ENCODE measurements at places on chromosomes 6 and 20.

DNA sequence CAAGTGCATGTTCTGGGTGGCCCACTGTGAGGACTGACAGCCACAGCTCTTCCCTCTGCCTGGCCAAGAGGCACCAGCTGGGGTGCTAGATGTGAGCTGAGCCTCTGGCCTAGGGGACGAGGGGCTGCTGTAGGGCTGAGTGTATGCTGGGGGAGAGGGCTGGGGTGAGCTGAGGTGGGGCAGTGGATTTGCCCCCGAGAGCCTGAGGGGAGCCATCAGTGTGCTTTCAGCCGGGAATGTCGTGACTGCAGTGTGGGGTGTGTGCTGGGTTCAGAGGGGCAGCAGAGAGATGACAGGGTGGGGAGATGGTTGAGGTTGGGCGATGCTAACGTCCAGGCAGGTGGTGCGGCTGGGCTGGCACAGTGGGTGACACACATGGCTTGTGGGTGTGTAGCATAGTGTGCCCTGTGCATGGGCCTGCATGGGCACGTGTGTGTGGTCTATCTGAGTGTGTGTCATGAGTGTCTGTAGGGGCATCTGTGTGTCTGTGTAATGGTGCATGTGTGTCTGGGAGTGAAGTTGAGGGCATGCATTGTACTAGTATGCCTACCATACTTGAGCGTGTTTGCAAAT lies 46.0 kb upstream of the BLCAP start:
- no peak for DNase-seq

GRCh38 chr6:157909282-157909664 lies 72.4 kb upstream of the SYNJ2 start:
- DNase-seq: no peak

- DNase-seq: no peak
Measured at GRCh38 chr6:63319939-63320338, at the start of gene LGSN. LGSN (minus strand) TSS chr6:63319983; CDS start chr6:63319943, 40 bp downstream.

DNA sequence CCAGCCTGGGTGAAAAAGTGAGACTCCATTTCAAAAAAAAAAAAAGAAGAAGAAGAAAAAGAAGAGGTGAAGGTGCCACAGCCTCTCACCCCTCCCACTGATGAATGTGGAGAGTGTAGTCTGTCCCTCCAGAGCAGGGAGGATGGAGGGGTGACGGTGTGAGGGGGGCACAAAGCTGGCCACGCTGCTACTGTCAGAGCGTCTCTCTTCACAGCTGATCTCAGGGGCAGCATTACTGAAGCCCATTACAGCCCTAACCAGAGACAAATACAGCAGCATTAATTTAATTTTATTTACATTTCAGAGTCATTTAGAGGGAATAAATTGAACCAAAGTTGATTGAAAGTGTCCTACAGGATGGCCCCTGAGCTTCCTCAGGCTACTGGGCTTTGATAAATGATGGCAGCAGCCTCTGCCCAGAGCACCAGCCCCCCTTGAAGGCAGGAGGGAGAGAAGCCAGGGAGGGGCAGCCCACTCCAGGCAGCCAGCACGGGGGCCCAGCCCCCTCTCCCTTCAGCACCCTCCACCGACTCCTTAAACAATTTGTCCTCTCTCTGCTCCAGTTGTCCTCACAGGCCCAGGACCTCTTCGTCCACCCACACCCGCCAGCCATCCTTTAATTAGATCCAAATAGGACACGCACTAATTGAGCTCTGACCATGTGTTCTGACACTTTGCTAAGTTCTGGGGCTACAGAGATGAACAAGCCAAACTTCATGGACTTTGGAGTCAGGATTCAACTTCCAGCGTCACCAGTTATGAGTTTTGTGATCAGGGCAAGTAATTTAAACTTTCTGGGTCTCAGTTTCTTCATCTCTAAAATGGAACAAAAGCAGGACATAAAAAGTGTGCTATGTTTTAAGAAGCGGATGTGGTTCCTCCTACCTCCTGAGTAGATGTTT lies 18.6 kb upstream of the ZFAND3 start:
- no peak for DNase-seq

- no peak for DNase-seq
Measured at GRCh38 chr6:124441450-124441849, 520.8 kb upstream of the RNF217 start.

DNA sequence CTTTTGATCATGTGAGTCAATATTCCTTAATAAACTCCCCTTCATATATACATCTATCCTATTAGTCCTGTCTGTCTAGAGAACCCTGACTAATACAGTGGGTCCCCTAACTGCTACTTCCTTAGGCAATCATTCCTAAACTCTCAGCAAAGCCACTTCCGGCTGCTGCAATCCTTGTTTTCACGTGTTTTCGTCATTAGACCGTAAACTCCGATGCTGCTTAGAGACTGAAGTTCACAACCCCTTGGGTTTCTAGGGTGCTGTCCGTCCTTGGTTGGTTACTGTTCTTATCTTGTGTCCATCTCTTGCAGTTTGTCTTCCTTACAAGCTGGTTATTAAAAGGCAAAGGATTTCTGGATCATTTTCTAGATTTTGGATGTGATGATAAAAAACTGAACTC lies 106.4 kb downstream of the GMPR start:
- DNase-seq: no peak

- no peak for DNase-seq
Measured at GRCh38 chr6:43294536-43294935, 3.5 kb upstream of the SLC22A7 start.

GRCh38 chr20:63017076-63017825 lies 10.5 kb upstream of the BHLHE23 start:
- DNase-seq: no peak

DNA sequence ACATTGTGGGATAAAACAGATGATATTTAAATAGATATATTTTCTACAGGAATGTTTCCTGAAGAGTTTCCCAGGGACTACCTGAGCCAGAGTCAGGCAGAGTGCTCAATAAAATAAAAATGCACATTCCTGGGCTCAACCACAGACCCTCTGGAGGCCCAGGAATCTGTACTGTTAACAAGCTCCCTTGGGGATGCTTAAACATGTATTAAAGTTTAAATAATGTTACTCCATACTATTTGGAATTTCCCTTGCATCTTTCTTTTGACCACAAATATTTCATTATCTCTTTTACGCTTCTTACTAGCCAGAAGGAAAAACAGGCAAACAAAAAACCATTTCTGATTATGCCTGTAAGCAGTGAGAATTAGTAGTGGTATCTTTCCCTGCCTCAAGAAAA lies 42.3 kb downstream of the GPR63 start:
- no peak for DNase-seq

GRCh38 chr20:16025084-16025483 lies 548.2 kb downstream of the KIF16B start:
- no peak for DNase-seq

GRCh38 chr6:79427721-79428120 lies 109.5 kb downstream of the LCA5 start:
- no peak for DNase-seq

GRCh38 chr6:129996387-129996786 lies 22.0 kb upstream of the L3MBTL3 start:
- DNase-seq: no peak

DNA sequence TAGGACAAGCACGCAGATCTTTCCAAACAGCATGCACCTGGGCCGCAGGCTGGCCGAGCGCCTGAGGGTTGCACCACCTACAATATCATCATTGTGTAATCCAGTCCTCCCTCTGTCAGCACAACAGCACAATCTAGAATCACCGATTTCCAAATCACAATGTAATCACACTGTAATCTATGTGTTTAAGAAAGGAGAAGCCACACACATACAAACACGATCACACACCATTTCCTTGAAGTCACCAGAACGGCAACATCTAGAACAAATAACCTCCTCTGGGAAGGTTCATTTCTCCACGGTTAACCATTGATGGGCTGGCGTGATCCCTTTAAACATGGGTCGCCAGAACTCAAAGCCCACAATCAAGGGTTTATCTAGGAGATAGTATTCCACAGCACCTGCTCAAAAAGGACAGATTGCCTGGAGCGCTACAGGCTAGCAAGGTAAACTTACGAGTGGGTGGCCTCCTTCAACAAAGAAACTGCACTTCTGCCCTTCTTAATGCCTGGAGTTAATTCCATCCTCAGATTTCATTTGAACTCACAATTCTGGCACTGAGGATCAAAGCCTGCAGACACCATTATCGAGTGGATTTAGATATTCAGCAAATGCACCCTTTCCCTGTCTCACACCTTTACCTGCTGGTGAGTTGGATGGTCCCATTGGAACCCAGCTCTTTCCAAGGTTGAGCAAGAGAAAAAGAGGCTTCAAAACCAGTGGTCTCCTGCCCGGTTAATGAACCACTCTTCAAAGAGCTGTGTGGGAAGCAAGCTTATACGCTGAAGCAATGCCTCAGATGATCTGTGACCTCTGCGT lies 83.8 kb upstream of the FOXQ1 start:
- DNase-seq: no peak

DNA sequence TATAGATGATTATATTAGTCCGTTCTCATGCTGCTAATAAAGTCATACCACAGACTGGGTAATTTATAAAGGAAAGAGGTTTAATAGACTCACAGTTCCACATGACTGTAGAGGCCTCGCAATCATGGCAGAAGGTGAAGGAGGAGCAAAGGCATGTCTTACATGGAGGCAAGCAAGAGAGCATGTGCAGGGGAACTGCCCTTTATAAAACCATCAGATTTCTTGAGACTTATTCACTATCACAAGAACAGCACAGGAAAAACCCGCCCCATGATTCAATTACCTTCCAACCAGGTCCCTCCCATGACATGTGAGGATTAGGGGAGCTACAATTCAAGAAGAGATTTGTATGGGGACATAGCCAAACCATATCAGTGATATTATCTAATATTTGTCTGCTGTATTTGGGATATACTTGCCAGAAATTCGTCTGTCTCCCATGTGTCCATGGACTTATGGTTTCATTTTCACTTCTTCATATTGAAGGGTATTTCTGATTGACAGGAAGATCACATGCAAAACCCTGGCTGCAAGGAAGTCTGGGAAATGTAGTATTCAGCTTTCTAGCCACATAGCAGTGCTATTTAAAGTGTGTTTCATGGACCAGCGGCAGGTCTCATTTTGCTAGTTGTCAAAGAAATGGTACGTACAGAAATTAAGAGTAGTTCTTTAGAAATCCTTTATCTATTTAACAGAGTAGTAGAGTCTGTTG lies 50.5 kb upstream of the PAK5 start:
- no peak for DNase-seq

- DNase-seq: no peak
Measured at GRCh38 chr6:106751501-106752252, 122.3 kb downstream of the QRSL1 start.

GRCh38 chr6:149044528-149044927 lies 273.0 kb upstream of the TAB2 start:
- DNase-seq: no peak

DNA sequence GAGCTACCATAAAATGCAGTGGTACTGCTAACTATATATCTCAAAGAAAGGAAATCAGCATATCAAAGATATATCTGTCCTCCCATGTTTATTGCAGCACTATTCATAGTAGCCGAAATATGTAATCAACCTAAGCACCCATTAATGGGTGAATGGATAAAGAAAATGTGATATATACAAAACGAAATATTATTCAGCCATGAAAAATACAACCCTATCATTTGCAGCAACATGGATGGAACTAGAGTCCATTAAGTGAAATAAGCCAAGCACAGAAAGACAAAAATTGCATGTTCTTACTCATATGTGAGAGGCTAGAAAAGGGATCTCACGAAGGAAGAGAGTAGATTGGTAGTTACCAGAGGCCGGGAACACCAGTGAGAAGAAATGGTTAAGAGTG lies 126.1 kb downstream of the PDE10A start:
- DNase-seq: no peak

DNA sequence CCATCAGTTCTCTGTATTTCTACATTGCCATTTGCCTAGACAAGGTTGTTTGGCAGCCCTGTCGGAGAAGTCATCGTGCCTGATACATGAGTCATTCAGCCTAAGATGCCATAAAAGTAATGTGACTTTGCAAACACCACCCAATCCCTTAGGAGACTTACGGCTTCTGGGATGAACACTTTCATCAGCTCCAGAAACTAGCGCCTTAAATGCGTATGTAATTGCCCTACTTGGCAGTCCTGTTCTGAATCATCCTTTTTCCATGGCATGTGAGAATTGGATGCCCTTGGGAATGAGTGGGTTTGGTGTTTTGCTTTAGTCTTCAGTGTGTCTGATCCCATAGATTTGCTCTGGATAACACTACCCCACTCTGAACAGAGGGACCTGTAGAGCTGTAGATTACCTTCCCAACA lies 158.5 kb downstream of the SASH1 start:
- DNase-seq: no peak

DNA sequence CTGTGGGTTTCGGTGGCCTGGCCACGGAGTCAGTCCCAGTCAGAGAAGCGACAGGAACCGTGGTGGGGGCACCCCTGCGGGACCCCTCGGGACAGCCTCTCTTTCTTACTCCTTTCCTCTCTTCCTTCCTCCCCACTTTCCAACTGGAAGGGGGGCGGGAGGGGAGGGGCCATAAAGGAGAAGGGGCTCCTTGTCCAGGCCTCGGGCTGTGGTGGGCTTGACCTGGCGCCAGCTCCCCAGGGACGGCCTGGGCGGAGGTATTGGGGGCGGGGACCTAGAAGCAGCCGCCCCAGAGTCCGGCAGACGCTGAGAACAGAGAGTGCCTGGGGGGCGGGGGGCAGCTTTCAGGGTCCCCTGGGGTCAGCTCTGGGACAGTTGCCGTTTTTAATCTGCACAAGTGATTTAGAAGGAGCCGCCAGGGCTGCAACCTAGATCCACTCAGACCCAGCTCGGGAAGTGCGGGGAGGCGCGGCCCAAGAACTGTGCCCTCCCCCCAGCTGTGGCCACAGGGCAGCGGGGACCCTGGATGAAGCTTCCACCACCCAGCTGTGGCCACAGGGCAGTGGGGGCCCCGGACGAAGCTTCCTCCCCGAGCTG lies 6.4 kb upstream of the ABHD16B start:
- DNase-seq: no peak

GRCh38 chr6:28281288-28282064 lies at the start of gene PGBD1:
PGBD1 (plus strand) TSS chr6:28281572; CDS start chr6:28283814, 2,242 bp downstream.
- DNase-seq: peak; percentile 54

GRCh38 chr6:160042788-160043301 lies 74.0 kb downstream of the IGF2R start:
- no peak for DNase-seq

DNA sequence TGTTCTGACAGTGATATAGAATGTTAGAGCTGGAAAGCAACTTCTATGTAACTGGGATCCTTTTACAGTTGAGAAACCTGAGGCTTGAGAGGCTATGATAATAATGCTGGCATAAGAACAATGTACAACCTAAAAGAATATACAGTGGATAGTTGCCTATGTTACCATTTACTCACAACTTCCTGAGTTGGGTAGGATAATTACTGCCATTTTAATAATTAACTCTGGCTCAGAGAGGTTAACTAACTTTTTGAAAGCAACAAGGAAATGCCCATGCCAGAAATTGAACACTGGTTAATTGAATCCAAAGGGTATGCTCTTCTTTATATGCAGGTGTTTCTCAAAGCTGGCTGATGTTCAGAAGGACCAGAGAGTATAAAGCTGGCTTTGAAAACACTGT lies 530.7 kb upstream of the MAP3K7 start:
- no peak for DNase-seq

DNA sequence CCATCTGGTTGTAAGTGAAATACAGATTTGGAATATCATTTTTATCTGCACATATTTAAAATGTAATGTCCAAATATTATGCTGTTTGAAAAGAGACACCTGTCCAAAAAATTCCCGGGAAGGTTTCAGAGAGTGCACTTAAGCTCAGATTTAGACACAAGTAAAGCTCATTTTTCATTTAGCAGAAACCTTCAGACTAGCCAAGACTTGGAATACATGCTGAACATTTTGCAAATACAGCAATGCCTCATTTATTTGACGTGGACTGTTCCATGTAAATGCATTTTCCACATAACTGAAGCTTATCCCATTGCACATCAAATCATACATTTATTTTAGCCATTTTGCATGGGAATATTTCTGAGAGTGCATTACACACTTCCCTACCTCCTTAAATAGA lies 280.7 kb downstream of the ZNF217 start:
- no peak for DNase-seq

- DNase-seq: no peak
Measured at GRCh38 chr6:55182016-55182650, 7.8 kb downstream of the HCRTR2 start.

Measured in activated CD8-positive, alpha-beta memory T cell treated with anti-CD3 and anti-CD28 coated beads, Interleukin-2, amount 50 U/mL, for 4 hours (primary cell).